ENCODE measurements at places on chromosomes 1 and 21.

- peak; percentile 31 for DNase-seq
Measured at GRCh38 chr1:111032295-111032897, 68.7 kb upstream of the LRIF1 start.

- DNase-seq: no peak
Measured at GRCh38 chr21:33259995-33260394, 6.2 kb upstream of the IL10RB start.

GRCh38 chr1:9910076-9910422 lies at the start of gene CTNNBIP1:
Gene CTNNBIP1, minus strand, starts transcription at chr1:9910269. Its CDS starts 38,205 bp downstream, at chr1:9872064.
- DNase-seq: peak; percentile 99

DNA sequence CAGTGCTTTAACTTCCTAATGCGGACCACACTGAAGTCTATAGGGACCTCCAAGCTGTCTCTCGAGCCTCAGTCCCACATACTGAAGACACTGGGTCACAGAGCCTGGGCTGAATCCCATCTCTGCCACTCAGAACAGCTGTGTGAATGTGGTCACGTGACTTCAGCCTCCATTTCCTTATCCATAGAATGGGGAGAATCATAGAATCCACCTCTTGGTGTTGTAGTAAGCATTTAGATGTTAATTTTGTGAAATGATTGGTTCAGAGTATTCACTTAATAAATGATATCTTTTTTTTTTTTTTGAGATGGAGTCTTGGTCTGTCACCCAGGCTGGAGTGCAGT lies 41.2 kb upstream of the LYST start:
- DNase-seq: no peak

DNA sequence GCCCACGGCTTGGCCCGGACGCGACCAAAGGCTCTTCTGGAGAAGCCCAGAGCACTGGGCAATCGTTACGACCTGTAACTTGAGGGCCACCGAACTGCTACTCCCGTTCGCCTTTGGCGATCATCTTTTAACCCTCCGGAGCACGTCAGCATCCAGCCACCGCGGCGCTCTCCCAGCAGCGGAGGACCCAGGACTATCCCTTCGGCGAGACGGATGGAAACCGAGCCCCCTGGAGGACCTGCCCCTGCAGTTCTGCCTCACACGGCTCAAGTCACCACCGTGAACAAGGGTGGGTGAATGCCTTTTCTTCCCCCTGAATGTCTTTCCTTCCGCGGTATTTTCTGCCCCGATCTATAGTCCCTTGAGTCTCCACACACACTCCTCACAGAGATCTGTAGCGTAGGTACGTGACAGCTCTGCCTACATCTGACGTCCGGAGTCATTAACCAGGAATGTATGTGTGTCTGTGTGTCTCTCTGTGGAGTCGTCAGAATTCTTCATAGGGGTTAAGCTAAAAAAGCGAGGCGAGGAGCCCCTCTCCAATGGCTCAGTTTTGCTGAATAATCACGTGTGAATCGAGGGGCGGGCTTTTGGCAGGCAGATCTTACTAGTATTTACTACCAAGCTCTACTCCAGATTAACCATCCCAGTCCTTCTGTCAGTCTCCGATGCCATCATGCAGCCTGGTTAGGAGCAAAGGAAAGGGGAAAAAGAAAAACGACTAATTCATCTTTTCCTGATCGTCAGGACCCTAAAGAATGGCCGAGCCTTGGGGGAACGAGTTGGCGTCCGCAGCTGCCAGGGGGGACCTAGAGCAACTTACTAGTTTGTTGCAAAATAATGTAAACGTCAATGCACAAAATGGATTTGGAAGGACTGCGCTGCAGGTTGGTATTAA lies at the start of gene CDKN2C:
CDKN2C (plus strand) TSS at position 635 of the 898 bp plus-strand sequence; CDS start at position 759, 124 bp downstream.
- DNase-seq: peak; percentile 77

DNA sequence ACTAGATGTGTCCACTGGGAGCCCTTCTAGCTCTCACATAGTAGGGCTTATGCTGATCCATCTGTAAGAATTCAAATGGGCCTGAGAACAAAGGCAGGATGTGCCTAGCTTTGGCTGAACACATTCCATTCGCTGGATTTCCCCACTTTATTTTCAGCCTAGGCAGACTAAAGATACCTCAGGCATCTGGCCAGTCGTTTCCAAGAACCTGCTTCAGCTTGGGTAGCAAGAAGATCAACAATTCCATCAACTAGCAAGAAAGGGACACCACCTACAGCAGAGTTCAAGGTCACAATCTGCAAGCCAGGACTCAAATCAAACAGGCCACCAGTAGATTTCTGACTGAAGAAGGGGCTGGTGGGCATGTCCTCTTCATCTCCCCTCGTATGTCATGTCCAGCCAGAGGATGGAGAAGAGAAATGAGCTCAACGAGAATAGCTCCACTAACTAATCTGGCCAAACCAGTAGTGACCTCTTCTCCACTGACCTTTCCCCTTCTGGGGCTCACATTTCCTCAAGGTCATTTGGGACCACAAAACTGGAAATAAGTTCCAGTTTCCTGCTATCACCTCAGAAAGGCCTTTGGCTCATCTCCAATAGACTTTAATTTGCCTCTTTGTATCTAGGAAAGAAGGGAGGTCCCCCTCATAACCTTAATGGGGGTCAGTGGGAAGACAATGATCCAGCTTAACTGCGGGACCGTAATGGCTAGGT lies 14.2 kb downstream of the TXNIP start:
- no peak for DNase-seq

DNA sequence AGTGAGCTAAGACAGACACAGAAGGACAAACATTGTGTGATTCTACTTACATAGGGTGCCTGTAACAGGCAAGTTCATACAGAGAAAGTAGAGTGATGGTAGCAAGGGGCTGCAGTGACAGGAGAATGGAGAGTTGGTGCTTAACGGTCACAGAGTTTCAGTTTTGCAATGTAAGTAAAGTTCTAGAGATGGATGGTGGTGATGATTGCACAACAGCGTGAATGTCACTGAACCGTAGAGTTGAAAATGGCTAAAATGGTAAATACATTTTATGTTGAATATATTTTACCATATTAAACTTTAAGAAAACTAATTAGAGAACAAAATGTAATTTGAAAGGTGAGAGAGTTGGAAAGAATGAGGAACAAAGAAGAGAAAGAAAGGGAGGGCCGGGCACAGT lies 8.7 kb downstream of the CFAP107 start:
- no peak for DNase-seq

DNA sequence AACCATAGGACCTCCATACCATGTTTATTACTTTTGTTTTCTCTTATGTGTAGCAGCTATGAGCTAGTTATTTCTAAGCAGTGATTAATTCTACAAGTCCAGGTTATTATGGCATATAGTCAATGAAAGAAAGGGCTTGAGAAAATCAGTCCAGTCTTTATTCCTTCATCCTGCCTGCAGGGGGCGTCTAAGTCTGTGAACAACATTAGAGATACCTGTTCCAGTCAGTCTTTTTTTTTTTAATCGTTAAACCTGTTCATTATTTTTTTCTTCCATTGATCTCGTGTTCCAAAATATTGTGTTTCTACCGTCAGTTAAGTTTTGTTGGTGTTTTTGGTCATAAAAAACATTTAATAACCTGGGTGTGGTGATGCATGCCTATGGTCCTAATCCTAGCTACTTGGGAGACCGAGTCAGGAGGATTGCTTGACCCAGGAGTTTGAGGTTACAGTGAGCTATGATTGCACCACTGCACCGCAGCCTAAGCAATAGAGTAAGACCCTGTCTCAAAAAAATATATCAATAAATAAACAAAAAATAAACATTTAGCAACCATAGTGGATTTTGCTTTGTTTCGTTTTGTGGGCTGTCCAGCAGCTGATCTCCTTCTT lies 29.4 kb upstream of the CD2 start:
- peak; percentile 67 for DNase-seq

GRCh38 chr21:42784896-42785451 lies 94.4 kb downstream of the WDR4 start:
- no peak for DNase-seq

GRCh38 chr1:107919953-107920352 lies 45.0 kb downstream of the VAV3 start:
- DNase-seq: no peak

- DNase-seq: no peak
Measured at GRCh38 chr1:211935448-211935970, 99.8 kb downstream of the INTS7 start.

- peak; percentile 87 for DNase-seq
Measured at GRCh38 chr1:20603504-20604464, 14.9 kb downstream of the CDA start.

GRCh38 chr1:2376931-2377672 lies 14.3 kb downstream of the MORN1 start:
- DNase-seq: no peak

- DNase-seq: no peak
Measured at GRCh38 chr1:150410582-150411101, 46.7 kb downstream of the RPRD2 start.

DNA sequence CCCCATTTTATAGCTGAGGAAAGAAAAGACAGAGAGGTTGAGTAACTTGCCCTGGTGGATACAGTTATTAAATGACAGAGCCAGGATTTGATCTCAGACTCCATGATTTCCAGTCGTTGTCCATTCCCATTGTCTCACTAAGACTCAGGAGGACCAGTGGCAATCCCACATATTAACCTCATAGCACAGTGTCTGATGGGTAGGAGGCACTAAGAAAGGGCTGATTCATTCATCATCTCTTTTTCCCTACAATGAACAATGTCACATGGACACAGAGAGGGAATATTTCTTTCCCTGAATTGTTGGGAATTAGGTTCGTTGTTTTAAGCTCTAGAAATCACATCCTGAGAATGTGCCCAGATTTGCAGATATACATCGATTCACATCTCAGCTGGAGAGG lies 99.9 kb downstream of the PBX1 start:
- DNase-seq: no peak

DNA sequence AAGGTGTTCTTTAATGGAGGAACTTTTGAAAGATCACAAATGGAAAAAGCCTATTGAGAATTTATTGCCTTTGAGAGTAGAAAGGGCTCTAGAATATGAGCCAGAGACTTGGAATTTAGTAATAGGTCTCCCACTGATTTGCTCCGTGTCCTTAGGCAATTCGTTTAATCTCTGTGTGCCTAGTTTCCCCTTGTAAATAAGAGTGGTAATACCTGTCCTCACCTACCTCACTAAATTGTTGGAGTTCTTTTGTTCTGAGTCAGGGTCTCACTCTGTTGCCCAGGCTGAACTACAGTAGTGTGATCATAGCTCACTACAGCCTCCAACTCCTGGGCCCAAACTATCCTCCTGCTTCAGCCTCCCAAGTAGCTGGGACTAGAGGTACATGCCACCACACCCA lies 15.0 kb upstream of the TEKT2 start:
- no peak for DNase-seq

DNA sequence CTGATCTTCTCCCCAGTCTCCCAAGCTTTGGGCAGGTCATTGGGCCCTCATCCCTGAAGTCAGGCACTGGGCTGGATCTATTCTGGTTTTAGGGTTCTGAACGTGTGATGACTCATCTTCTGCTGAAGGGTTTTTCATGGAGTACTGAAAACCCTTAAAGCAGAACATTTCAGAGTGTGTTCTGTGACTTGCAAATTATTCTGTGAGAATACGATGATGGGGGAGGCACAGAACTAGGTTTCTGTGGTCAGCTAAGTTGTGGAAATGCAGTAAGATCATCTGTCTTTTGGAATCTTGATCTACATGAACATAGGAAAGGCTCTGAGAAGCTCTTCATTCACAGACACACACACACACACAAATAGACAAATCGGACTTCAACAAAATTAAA lies 46.2 kb downstream of the NAV1 start:
- no peak for DNase-seq

GRCh38 chr1:233868461-233868860 lies 36.0 kb upstream of the SLC35F3 start:
- no peak for DNase-seq

- peak; percentile 74 for DNase-seq
Measured at GRCh38 chr1:192787914-192788585, 20.8 kb upstream of the RGS2 start.

DNA sequence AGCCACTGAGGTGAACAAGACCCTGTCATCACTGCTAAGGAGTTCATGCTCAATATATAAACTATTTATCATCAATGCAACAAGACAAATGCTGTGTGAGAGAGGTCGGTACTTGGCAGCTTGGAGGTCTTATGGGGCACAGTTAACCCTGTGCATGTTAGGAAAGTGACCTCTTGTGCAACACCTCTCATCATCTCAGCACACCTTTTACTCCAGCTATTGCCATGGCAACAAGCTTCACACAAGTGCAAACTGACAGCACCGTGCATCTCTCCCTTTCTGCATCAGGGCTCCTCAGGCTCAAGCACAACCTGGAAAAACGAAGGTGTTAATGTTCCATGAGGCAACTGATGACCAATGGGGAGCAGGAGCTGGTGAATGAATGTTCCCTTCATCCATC lies 14.7 kb upstream of the MYSM1 start:
- no peak for DNase-seq

GRCh38 chr21:31418377-31419001 lies 74.4 kb upstream of the TIAM1 start:
- no peak for DNase-seq

- DNase-seq: peak; percentile 36
Measured at GRCh38 chr1:89262643-89263042, 10.0 kb downstream of the GBP5 start.

DNA sequence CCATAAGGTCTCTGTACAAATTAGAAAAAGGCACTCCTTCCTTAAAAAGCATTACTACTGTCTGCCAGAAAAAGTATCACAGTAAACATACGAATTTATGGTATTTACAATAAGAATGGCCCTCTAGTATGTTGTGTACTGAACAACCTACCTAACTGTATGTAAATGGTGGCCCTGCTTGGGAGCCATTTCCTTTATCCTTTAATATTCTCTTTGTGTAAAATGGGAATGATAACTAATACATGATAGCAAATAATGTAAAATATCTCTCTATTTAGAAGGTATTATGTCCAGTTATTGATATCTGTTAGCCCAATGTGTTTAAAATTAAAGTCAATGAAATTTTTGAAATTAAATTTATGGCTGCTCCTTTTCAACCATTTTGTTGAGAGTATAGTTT lies 5.2 kb downstream of the DR1 start:
- no peak for DNase-seq

GRCh38 chr1:17330856-17331255 lies 22.9 kb downstream of the PADI4 start:
- DNase-seq: no peak

DNA sequence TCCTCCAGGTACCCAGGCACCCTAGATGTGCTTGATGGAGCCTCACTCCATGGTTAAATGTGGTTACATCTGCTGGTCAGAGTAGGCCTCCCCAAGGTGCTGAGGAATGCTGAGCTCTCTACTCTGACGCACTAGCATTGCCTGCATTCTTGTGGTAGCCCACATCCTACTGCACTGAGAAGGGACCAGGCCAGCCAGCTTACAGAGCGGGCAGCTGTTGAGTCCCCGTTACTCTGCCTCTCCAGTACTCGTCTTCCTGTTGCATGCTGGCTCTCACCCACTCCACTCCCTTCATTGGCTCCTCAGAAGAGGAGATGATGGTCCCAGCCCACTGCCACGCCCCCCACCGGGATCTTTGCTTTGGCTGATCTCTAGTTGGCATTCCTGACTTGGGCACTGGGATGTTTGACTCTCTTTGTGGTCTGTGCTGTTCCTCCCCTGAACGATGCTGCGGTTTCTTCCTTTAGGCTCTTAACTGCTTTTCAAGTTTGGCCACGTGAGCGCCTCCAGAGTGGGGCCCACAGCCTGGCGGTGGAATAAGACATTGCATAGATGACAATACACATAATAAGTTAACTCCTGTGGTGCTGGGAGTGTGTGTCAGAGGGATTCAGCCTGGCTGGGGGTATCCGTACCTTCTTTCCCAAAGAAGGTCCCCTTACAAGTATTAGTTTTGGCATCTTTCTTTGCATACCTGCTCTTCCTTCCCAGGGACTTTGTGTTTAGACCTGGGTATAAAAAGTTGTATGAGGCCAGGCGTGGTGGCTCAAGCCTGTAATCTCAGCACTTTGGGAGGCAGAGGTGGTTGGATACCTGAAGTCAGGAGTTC lies 18.6 kb downstream of the AZIN2 start:
- peak; percentile 96 for DNase-seq
